Mesothelial cell of epicardium (in vitro differentiated cells): ENCODE measurements at places on chromosomes 13 and 19.

DNA sequence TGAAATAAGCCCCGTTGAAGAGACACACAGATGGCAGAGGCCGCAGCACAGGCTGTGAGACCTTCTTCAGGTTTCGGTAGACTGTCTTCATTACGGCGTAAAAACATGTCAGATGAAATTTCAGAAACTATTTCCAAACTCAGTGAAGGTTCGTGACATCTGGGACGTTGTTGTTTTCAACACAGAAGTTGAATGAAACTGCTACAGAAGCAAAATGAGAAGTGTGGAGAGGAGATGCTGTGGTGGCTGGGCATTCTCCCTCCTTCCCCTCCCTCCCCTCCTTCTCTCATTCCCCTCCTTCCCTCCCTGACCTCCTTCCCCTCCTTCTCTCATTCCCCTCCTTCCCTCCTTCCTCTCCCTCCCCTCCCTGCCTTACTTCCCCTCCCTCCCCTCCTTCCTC is 113.6 kb downstream of the ATP11A start:
- H3K36me3 ChIP-seq, result peaks cover 26% of the 10 kb centered on the region
- no peak for DNase-seq
- no peak overlapping the region for H3K4me3 ChIP-seq

DNA sequence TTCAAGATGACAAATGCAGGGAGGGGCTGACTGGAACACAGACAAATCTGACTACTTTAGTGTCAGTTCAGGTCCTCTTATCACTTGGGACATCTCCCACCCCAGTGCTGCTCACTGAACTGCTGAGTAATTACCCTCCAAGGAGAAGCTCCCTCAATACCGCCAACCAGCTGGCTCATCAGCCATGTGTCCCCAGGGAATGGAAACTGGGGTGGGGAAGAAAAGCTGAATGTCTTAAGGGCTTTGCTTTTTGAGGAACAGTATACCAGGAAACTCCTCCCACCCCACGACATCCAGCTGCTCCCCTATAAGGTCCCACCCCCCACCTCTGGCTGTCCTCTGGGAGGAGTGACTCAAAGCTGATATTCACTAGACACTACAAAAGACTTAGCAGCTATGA is 2.0 kb downstream of the ZNF823 start:
- no peaks in the 10 kb centered on the region for H3K27me3 ChIP-seq
- H3K4me3 ChIP-seq, result peak overlapping the region; percentile 100
- H3K27ac ChIP-seq, result peak overlapping the region; percentile 67
- peaks cover 12% of the 10 kb centered on the region for H3K36me3 ChIP-seq

- H3K27me3 ChIP-seq, result no peaks in the 10 kb centered on the region
- H3K36me3 ChIP-seq, result peaks cover 11% of the 10 kb centered on the region
- H3K4me3 ChIP-seq, result no peak overlapping the region
- H3K4me1 ChIP-seq, result peaks cover 2% of the 10 kb centered on the region
These were observed 91.5 kb upstream of the MCF2L start for GRCh38 chr13:112877539-112877938.

- peaks cover 3% of the 10 kb centered on the region for H3K36me3 ChIP-seq
- no peak overlapping the region for H3K4me3 ChIP-seq
- DNase-seq, result no peak
These were observed 7.7 kb upstream of the LRG1 start for GRCh38 chr19:4547303-4548237.

GRCh38 chr19:13023656-13024055 is 28.4 kb downstream of the NFIX start:
- no peak for DNase-seq
- no peak overlapping the region for H3K27ac ChIP-seq
- H3K36me3 ChIP-seq, result peaks cover 30% of the 10 kb centered on the region
- peaks cover 97% of the 10 kb centered on the region for H3K27me3 ChIP-seq
- H3K4me1 ChIP-seq, result peaks cover 56% of the 10 kb centered on the region

DNA sequence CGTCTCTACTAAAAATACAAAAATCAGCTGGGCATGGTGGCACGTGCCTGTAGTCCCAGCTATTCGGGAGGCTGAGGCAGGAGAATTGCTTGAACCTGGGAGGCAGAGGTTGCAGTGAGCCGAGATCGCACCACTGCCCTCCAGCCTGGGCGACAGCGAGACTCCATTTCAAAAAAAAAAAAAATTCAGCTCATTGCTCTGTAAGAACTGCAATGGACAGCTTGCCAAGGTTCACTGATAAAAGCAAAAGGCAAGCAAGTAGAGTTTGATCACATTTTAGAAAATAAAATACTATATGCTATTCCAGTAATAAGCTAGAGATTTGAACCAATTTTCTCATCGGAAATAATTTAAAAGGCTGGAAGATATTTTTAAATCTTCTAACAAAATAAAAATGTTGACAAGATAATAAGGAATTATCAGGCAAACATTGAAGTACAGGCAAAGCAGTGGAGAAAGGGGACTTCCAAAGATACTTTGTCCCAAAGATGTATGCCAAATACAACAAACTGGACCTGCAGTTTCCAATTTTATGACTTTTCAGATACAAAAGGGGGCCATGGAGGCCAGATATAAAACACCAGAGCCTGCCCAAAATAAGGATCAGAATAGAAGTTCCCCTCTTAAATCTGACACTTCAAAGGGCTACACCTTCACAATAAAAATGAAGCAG is 29.6 kb downstream of the SLC6A16 start:
- H3K27me3 ChIP-seq, result no peaks in the 10 kb centered on the region
- no peaks in the 10 kb centered on the region for H3K36me3 ChIP-seq
- no peak overlapping the region for H3K4me3 ChIP-seq
- DNase-seq, result no peak
- no peak overlapping the region for H3K27ac ChIP-seq
